ENCODE measurements at places on chromosomes 16 and 17.

- DNase-seq, result no peak
These were observed 226.9 kb downstream of the BCAS3 start for GRCh38 chr17:60904582-60904981.

GRCh38 chr17:40997361-40997760 lies 2.3 kb downstream of the KRTAP3-2 start:
- DNase-seq, result no peak

DNA sequence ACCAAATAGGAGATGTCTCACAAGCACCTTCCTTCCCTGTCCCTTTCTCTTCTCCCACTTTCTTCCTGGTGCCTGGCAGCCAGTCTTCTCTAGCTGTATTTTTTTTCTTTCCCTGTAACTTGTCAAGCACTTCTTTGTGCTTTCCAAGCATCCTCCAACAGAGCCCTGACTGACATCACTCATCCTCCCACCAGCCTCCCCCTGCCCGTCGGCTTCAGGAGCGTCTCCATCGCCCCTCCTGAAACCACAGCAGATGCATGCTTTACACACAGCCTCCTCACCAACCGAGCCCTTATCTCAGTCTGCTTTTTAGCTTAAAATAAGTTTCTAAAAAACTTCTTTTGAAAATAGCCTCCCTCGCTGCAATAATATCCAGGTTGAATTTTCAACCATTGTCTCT lies 268.7 kb upstream of the CDH5 start:
- DNase-seq, result no peak

GRCh38 chr17:76087531-76087930 lies 8.5 kb downstream of the ZACN start:
- no peak for DNase-seq

DNA sequence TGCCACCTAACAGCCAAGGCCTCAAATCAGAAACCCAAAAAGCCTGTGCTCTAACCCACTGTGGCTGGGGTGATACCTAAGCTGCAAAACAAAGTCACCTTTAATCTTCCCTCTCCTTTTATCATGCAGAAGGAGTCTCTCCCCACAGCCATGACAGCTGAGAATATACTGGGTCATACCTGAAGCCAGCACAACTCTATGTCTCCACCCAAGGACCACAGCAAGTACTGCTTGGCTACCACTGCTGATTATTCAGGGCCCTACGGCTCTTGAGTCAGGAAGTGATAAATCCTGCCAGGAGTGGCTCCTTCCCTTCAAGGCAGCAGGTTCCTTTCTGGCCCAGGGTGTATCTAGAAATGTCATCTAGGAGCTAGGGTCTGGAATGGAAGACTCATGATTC lies 151.5 kb upstream of the TOM1L1 start:
- no peak for DNase-seq

- no peak for DNase-seq
These were observed 14.2 kb upstream of the TMEM11 start for GRCh38 chr17:21228111-21228510.

DNA sequence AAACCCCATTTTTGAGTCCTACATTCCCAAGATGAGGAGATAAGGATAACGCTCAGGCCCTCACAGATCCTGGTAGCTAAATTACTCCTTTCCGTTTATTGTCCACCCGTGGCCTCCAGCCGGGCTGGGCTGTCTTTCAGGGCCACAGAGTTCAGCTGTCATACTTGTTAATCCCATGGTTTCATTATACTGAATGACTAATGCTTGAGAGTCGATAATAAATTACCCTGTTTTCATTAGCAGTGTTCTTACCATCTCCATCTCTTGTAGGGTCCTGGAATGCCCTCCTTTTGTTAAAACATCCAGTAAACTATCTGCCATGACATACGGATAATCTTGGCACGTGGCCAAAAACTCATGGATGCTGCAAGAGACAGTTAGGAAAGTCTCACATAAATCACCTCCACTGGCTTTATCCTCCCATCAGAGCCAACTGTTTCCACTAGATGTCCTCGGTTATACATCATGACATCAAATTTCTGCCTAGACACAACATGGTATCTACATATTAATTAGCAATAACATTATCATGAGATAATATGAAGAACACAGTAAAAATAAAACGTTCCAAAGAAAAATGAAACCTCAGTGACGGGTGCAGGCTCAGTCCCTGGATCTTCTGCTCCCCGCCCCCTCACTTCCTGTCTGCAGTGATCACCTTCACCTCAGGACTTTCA lies 45.3 kb downstream of the BRD7 start:
- DNase-seq, result no peak
